ENCODE measurements at places on chromosomes 1 and 21.
A peak's percentile ranks its signal among the peaks of the same experiment; 100 is the strongest.

DNA sequence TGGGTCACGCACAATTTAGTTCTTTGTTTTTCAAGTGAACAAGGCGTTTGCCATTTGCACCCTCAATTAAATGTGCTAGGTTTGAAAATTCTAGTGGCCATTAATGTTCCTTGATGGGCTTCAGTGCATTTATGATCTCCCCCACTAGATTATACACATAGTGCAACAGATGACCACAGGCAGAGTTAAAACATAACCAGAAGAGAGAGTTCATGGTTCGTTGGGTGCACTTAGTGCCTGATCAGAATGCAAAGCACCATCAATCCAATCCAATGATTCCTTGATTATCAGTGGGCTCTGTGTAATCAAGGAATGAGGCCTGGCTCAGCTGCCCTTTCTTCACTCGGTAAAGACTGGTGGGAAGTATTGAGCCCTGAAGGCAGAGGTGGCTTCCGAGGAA, 334.5 kb downstream of the PRDM2 start:
- DNase-seq: no peak

- DNase-seq: no peak
Measured at GRCh38 chr1:50637460-50637859, 214.2 kb upstream of the DMRTA2 start.

- DNase-seq: no peak
Measured at GRCh38 chr21:29033871-29034270, 9.4 kb downstream of the USP16 start.

GRCh38 chr1:228445843-228446650, 29.4 kb upstream of the TRIM17 start:
- peak; percentile 33 for DNase-seq

DNA sequence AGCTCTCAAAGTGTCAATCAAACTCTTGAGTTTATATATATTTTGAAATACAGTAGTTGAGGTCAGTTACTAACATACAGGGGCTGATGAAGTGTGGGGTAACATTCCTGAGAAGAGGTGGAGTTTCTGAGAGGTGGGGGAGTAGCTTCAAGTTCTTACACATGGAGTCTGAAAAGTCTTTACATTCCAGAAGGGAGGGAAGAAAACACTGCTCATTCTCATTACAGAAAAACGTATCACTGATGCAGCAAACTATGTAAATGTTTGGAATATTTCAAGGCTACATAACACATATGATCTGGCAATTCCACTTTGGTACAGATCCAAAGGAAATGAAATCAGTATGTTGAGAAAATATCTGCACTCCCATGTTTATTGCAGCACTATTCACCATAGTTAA, 1065.8 kb upstream of the B3GALT2 start:
- no peak for DNase-seq

DNA sequence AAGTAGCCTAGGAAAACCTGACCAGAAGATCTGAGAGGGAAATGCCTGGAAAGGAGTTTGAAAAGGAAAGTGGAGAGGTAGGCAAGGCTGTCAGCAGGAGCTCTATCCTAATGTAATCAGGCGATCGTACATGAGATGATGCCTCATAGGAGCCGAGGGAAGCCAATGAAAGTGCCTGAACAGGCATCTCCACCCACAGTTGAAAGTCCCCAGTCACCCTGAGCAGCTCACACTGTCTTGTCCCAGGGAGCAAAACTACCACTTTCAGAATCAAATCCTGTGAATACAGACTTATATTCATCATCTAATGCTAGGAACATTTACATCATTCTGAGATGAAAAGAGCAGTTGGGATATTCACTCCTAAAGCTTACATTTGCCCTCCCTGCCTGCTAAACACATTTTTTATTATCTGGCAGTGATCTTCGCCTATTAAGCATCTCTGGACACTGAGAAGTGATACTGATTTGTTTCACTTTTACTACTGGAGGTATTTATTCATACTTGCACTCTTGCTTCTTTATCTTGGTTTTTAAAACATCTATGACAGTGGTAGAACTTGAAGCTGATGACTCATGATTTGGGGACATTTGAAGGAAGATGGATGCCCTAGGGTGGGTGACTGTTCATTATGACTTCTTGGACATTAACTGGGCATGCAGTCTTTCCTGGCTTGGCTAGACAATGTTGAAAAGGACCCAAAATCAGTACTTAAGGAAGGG, 221.6 kb downstream of the SEC16B start:
- DNase-seq: no peak
